ENCODE measurements at places on chromosomes 2 and 18. TPM values are rescaled to one million over a fixed set of nuclear protein-coding genes. Genes with fewer than 3 reads are reported as not detected.

- DNase-seq: no peak
Observed at GRCh38 chr18:37464257-37464656, 101.3 kb downstream of the CELF4 start.

DNA sequence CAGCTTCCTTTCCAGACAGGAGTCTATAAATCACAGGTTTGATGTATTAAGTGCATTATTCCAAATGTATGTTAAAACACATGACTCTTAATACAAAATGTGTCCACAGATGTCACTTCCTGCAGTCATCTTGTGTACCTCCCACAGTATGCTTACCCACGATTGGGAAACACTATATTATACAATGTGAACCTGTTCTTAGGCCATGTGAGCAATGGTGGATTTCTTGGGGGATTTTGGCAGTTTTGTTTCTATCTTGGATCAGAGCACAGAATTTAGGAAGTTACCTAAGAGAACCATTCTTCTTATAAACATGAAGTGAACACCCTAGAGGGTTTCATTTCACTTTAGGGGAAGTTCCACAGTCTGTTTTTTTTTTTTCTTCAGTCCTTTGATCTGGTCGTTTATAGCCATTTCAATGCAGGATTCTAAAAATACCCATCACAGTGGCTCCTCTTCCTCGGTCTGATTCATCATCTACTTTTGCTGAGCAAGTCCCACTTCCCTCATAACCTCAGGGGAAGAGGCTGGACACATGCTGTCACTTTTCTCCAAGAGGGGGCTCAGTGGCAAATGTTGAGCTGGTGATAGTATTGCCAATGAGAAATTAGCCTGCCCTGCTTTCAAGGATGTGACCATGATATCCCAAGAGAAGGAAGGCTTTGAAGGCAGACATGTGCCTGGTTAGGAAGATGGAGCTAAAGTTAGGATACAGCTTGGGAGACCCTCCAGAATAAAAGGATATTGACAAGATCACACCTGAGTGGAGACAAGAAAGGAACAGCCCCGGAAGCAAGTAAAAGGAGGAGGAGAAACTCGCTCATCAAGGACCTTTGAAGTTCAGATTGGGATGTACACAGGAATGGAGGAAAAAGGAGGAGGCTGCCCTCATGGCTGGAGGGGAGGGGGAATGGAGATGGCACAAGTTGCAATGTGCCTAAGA is 22.6 kb downstream of the PLEK start:
- DNase-seq: peak; percentile 90

Gene SPP2
- not detected for polyA plus RNA-seq

GRCh38 chr2:121664713-121665112 is 15.5 kb upstream of the CLASP1 start:
- no peak for DNase-seq

DNA sequence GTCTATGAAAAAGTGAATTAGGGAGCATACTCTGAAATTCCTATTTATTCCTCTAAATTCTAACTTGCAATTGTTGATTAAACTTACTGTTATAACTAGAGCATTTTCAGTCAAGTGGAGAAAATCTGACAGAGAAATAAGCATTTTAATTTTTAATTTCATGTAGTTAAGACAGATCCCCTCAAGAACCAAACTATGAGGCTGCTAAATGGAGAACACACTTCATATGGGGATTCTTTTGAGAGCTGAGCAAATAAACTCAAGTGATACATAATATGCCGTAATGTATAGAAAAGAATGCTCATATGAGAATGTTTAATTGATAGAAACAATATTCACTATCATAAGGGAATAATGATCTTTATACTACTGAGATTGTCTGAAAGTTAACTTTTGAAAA is 340.8 kb downstream of the ERBB4 start:
- no peak for DNase-seq

DNA sequence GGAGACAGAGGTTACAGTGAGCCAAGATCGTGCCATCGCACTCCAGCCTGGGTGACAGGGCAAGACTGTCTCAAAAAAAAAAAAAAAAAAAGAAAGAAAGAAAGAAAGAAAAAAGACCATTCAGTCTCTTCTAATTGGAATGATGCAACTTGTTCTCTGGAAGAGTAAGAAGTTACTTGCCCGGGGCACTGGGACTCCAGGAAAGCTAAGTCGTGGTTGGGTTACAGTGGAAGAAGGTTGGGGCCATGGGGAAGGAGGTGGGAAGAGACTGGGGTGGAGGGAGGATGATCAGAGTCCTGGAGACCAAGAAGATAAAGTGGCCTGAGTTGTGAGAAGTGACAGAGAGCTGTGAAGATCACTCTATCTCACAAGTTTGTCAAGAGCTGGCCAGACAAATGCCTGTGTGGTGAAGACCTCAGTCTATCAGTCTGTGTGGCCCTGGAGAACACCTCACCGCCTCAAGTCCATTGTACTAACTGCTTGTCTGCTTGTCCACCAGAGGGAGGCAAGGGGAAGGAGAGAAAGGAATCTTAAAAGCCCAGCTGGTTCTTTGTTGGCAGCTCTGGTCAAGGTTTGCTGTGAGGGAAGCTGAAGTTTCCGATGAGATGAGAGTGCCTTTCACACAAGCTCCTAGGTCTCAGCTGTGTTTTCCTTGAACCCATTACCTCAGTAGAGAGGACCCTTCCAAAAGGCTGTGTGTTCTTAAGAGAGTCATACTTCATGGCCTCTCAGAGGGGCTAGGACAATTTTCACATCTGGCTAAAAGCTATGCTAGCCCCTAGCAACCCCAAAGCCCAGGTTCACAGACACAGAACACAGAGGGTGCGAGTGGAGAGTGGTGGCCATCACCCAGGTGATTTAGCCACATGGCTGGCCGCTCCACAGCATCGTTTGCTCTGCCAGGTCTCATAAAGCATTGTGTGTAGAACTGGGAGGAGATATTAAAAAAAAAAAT is 72.0 kb upstream of the TMEM178A start:
- DNase-seq: peak; percentile 13

- no peak for DNase-seq
Observed at GRCh38 chr2:166184789-166185188, 57.0 kb upstream of the SCN1A start.

DNA sequence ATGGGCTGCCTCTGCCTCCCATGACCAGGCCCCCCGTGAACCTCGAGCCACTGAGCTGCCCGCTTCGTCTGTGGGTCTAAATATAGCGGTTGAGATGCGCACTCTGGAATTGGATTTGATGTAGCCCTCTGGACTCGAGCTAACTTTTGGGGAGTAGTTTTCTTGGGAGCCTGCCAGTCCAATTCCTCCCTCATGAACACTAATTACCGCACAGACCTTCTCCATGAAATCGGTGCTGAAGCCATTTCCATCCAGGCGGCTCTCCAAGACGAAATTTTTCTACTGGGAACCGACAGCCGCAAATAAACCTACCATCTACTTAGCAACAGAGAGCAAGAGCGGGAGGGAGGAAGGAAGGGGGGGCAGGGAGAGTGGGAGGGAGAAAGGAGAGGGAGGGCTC is 63.6 kb downstream of the CELF4 start:
- DNase-seq: no peak

GRCh38 chr2:224875841-224876240 is 159.7 kb upstream of the CCDC195 start:
- DNase-seq: peak; percentile 17

Gene PSMG2
- 31.8 TPM for polyA plus RNA-seq

DNA sequence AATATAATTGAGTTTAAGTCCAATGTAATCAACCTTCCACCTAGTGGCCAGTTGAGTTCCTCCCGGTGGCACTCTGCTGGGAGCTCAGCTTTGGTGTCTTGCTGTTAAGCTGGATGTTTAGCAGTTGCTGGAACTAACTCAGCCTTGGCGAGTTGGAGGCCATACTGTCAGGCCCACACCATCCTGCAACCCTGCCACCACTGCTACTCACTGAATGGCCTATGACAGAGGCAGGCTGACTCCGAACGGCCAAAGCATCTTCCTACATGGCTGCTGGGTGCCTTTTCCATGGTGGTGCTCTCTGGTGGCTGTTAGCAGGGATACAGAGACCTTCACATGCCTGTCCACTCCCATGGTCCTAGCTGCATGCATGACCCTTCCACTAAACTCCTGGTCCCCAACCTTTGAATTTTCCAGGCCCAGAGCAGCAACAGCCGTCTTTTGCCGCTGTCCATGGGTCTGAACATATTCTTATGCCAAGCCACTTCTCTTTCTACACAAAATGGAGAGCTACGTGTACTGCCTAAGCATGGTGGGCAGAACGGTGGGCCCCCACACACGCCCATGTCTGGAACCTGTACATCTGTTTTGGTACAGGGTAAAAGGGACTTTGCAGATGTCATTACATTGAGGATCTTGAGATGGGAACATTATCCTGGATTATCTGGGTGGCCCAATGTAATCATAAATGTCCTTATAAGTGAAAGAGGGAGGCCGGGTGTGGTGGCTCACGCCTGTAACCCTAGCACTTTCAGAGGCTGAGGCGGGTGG is 15.0 kb upstream of the TRAF3IP1 start:
- no peak for DNase-seq

Gene VWA3B
- polyA plus RNA-seq: not detected

Gene PROKR1
- 0.01 TPM for polyA plus RNA-seq
